GM23248 (cell line): ENCODE measurements at places on chromosomes 1 and 21. TPM values are rescaled to one million over a fixed set of nuclear protein-coding genes. Genes with fewer than 3 reads are reported as not detected.

The TENT5C gene
- 0.25 TPM in 1 of 2 replicates, not detected in the other for total RNA-seq

The MPL gene
- total RNA-seq = not detected in 2 replicates

The GNAT2 gene
- not detected in 2 replicates for total RNA-seq

The OR13G1 gene
- not detected in 2 replicates for total RNA-seq

The SERINC2 gene
- 34.4 and 50.9 TPM in 2 replicates for total RNA-seq

The CYP4A22 gene
- not detected in 2 replicates for total RNA-seq

The RCSD1 gene
- 0.22 TPM in 1 of 2 replicates, not detected in the other for total RNA-seq

The IFI44 gene
- 3.7 and 4.3 TPM in 2 replicates for total RNA-seq

The MAP3K7CL gene
- total RNA-seq = 14.8 and 18.5 TPM in 2 replicates

The VSIG8 gene
- not detected in 2 replicates for total RNA-seq

The DPH2 gene
- 42.9 and 51.1 TPM in 2 replicates for total RNA-seq

The MIXL1 gene
- total RNA-seq = not detected in 2 replicates

The LIN28A gene
- total RNA-seq = not detected in 2 replicates

The EFHD2 gene
- total RNA-seq = 49.9 and 56.3 TPM in 2 replicates
